ENCODE measurements at places on chromosomes 12 and 14.

DNA sequence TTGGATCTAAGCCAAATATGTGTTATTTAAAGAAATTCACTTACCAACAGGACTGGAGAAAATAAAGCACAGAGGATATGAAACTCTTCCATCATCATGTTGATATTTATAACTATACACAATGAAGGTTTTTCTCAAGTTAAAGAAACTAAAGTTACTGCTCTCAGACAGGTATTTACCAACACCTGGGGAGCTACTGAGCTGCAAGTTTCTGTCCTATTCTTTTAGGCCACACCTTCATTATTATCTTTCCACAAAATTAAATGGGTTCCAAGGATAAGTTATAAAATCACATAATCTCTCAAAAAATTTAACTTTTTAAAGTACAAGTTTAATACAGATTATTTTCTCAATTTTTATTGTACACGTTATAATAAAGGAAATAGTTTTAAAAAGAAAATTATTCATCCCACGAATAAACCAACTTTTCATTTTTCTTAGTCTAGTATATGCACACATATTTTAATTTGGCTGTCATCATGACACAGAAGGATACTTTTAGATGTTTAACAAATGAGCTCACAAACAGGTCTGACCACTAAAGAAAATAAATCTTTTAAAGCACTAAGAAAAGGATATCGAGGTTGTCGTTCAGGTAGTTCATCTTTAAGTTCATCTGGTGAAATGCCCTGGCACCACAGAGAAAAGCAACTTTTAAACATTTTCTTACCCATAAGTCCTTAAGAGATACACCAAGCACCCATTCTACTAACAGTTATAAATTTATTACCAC is 7.8 kb downstream of the GMFB start:
- no peak for DNase-seq

GRCh38 chr12:50110127-50110761 is 1.8 kb upstream of the COX14 start:
- no peak for DNase-seq

DNA sequence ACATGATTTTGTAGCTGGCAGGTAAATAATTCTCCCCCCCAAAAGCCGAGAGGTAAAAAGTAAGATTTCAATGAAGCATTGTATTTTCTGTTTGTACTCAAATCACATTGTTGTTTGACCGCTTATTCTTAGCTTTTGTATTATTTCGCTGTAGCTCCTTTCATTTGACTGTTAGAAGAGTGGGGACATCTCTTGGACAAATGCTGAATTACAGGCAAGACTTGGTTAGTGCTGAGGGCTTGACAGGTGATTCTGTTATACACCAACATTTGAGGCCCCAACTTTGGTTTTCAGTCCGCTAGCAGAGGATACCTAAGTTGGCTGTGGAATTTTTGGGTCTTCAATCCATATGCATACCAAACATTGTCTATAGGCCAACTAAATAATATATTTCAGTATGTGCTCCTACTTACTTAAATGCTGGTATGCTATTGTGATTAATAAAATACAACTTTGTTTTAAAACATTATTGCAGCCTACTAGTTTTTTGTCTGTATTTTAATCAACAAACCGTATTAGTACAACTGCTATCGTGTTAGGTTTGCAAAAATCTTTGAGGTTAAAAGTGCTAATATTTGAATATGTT is 102.2 kb downstream of the ERC1 start:
- peak; percentile 57 for DNase-seq

DNA sequence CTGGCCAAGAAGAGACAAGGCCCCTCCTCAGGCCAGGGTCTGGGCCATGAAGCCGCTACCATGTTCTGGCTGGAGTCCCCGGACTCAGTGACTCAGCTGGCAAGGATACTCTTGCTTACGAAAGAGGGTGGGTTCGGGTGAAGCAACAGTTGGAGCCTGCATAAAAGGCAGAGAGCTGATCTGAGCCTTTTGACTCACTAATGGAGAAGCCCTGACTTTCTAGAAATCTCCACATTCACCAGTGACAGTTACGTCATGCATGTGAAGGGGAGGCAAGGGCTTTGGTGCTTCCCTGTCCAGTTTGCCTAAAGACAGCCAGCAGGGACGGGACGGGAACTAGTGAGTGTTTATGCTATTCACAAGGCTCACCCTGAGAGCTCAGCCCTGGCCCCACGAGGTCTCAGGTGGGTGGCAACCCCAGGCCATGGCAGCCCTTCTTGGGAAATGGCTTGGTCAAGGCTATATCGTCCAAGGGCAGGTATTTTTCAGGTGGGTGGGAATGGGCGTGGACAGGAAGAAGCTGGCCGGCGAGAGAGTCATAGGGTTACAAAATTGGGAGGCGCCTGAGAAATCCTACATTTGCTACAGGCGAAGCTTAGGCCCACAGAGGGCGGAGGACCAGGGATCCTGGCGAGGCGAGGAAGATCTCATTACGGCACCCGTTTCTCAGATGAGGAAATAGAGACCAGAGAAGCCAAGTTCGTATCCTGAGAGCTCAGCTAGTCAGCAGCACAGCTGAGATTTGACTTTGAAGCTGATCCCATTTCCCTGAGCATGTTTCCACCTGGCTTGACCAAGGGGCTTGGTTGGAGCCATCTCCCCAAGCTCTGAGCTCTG is 314.6 kb downstream of the BCL11B start:
- DNase-seq, result no peak

GRCh38 chr14:29075761-29076160 is 309.2 kb downstream of the FOXG1 start:
- DNase-seq, result peak; percentile 15

DNA sequence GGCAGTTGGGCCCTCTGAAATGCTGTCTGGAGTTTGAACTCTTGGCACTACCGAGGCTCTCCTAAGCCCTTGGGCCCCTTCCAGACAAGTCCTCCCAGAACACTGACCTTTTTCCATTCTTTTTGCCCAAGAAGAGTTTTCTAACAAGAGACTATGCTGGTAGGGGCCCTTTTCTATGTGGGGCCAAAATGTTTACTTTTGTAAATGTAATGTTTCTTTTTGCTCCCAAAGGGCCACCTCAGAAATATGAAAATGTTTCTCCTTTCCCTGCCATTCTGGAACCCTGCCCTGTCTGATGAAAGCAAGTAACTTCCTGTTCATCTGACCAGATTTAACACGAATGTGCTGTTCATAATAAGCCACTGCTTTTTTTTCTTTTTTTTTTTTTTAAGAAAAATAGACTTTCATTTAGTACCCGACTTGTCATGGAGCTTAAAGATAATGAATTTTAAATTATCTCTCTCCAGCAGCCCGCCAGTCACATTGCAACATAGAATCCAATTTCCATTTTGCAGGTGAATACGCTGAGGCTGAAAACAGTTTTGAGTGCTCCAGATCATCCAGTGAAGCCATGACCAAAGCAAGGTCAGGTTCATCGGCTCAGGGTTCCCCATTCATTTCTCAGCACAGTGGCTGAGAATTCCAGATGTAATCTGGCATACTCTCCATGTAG is 169.9 kb downstream of the DPF3 start:
- no peak for DNase-seq

DNA sequence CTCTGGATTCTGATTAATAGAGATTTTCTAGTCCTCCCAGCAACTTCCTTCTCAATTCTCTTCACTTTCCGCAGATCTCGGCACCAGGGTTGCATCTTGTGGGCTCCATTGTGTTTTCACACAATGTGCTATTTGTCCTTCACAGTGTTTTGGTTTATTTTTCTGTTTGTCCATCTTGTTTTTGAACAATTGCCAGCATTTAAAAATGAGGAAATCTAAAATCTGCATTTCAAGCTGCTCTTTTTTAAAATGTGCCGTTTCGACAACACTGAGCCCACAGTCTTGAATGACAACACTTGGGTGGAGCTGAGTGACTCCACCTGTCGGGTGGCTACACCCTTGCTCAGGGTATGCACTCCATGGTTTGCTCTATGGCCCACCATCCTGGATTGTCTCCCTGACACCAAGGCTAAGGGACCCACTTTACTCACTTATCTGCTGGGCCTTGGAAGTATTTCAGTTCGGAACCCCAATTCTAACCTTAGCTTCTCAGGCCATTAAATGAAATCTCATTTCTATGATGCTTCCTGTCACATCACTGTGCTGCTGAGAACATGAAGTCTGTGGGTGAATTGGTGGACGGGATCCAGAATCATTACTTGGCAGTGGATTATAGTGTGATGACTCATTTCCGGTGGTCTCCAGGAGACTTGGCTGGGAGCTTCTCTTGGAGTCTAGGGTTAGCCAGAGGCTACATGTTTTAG is 3.4 kb upstream of the MYRFL start:
- peak; percentile 22 for DNase-seq

DNA sequence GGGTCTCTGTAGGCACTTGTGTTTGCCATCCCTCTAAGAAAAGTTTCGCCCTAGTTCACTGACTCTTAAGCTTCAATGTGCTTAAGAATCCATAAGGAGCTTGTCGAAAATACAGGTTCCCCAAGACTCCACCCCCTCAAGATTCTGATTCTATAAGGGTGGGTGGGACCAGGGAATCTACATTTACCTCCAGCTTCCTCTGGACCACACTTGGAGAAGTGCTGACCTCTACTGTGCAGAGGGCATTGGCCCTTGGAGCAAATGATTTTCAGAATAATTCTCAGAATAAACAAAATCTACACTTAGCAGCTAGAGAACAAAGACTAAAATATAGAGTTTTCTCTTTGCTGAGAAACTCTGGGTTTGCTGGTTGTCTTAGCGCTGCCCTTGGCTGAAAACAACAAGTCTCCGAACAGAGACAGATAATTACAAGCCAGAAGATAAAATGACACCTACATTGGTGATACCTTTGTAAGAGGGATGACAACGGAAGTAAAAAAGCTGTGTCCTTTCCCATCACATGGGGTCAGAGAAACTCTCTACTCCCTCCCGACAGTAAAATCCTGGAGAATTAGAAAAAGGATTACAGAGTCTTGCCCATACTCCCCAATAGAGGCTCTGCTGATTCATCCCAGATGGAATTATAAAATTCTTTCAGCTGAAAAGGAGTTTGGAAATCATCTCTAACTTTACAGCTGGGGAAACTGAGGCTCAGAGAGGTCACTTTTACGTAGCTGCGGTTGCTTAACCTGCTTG is 4.8 kb downstream of the TGFB3 start:
- DNase-seq, result no peak

DNA sequence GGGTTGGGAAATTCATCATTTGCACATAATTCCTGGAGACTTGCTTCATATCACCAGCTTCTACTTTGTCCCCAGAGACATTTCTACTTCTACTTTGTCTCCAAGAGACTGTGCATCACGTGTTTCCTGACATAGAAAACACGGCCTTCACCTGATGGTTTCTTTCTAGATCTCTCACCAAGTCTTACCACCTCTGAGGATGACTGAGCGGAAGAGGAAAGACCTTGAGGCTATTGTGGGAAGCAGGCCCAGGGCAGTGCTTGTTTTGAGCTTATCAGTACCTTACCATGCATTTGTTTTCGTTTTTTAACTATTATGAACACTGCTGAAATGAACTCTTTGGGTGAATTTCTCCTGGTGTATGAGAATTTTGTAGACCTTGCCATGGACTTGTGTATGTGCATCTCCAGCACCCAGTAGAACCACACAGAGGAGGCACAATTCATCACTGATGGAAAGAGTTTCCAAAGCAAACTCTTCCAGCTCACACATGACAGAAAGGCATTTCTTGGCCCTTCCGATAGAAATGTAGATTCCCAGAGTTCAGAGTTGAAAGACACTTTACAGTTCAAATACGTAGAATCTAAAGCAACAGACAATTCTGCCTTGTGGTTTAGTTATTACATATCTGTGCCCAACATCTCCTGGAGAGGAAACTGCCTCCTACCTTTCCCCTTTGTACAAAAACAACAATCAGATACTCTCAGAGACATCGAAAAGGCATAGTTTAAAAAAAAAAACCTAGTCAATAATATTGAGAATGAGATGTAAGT is 434.7 kb downstream of the FUT8 start:
- no peak for DNase-seq

GRCh38 chr14:88914956-88915355 is 90.5 kb downstream of the TTC8 start:
- no peak for DNase-seq

- DNase-seq, result no peak
Observed at GRCh38 chr12:49910331-49911212, 6.9 kb upstream of the FAIM2 start.

DNA sequence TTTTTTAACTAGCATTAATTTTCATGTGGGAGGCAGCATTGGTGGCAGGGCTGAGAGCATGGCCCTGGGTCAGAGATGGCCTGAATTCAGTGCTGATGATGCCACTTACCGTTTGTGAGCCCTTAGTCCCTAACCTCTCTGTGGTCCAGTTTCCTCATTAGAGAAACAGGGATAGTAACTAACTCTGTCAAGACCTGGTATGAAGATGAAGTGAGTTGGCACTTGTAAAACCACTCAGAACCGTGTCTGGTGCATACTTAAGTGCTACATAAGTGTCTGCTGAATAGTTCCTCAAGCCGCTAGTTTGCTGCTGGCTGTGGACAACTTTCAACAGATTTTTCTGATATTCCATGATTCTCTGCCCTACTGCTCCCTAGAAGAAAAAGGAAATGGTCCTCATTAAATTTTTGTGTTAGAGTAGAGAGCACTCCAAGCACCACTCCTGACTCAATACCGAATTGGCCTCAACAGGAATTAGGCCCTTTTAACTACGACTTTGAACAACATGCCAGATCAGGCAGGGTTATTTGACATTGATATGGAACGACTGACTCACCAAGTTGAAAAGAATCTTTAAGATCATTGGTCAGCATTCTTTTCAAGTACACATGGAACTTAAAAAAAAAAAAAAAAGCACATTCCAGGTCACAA is 250.2 kb downstream of the ANO2 start:
- DNase-seq, result no peak

GRCh38 chr12:66168410-66168809 is 1.4 kb downstream of the TMBIM4 start:
- DNase-seq, result no peak

- no peak for DNase-seq
Observed at GRCh38 chr14:89493877-89494634, 77.0 kb upstream of the FOXN3 start.

DNA sequence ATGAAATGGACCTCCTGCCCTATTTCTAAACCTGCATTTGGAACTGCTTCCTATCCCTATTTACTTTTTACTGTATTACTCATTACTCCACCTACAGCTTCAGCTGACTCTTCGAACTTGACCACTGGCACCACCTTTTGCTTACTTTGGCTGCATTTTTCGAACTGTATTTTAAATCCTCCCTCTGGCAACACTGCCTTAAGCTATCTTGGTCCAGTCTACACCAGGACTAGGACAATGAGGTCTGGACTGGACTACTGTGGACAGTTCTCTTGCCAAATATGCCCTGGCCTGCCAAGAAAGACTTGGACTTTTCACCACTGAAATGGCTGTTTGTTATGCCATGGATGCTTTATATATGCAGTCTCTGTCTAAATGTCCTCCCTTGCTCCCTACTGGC is 328.1 kb downstream of the BTG1 start:
- no peak for DNase-seq

GRCh38 chr12:92544322-92544721 is 158.5 kb upstream of the PLEKHG7 start:
- no peak for DNase-seq

Data from NCI-H1092 treated with DMSO at 0.1 percent for 48 hours (cell line).